Activated CD8-positive, alpha-beta memory T cell treated with anti-CD3 and anti-CD28 coated beads for 1 hour (primary cell): ENCODE measurements at places on chromosomes 3 and 15.

- DNase-seq: no peak
These were observed 309.9 kb downstream of the CLSTN2 start for GRCh38 chr3:140244893-140245292.

DNA sequence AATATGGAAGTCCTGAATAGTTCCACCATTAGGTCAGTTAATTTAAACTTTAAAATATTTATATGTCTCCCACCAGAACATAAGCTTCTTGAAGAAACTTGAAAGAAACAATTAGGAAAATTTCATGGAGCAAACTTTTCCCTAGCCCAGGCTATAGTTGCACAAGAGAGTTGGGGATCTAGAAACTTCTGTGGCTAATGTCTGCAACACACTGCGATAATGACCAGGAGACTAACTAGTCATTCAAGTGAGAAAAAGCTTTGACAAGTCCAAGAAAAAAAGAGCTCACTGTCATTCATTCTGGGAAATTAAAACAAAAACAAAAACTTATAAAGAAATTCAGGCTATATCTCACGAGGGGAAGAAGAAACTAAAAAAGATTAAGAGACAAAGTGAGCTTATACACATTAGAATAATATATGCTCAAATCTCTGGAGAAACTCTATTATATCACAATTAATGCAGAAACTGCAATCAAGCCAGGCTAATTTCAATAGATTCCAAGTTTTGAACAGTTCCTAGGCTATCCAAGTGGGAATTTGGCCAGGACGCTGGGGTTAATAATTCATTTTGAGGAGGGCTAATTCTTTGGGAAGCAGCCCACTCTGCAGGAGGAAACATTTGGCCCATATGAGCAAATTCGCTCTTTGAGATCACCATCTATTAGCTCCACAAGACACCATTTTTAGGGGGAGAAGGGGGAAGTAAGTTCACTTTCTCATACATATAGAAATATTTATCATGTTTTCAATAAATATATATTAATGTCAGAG, 134.6 kb downstream of the MEIS2 start:
- no peak for DNase-seq

DNA sequence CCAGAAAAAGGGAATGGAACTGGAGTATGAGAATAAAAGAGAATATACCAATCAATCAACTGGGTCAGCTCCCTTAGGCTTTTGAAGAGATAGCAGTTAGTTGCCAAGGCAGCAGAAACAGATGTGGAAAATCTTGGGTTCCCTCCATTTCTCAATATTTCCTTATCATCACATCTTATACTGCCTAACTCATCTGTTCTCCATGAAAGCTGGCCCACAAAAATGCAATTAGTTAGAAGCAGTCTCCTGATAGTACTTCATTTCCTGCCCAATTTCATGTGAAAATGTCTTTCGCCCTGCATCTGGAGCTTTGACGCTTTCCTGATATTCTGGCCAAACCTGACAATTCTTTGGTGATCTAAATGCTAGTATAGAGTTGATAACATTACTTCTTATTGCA, 30.1 kb upstream of the SPTSSB start:
- no peak for DNase-seq

GRCh38 chr15:96035091-96035490, 295.4 kb upstream of the NR2F2 start:
- no peak for DNase-seq

DNA sequence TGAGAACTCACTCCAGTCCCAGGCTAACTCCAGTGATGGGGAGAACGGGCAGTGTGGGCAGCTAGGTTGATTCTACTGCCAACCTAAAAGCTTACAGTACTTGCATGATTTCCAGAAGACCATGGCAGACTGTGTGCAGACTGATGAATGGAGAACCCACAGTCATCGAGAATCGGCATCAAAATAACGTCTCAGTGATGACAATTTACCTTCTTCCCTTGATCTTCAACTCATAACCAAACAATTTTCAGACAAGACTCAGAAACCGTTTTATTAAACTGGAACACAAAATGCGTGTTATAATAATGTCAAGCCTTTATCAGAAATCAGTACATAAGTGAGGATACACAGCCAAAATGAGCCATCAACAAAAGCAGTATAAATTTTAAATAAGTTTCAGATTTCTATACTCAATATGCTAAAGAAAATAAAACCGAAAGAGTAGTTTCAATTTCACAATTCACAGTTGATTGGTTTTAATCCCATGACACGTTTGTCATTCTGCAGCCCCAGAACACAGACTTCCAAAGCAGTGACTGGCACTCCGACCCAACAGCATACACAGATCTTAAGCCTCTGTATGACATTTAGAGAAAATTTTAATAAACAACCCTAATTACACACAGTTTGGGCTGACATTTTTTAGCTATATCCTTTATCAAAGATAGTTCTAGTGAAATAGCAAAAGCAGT, 54.5 kb downstream of the ZMAT3 start:
- no peak for DNase-seq

DNA sequence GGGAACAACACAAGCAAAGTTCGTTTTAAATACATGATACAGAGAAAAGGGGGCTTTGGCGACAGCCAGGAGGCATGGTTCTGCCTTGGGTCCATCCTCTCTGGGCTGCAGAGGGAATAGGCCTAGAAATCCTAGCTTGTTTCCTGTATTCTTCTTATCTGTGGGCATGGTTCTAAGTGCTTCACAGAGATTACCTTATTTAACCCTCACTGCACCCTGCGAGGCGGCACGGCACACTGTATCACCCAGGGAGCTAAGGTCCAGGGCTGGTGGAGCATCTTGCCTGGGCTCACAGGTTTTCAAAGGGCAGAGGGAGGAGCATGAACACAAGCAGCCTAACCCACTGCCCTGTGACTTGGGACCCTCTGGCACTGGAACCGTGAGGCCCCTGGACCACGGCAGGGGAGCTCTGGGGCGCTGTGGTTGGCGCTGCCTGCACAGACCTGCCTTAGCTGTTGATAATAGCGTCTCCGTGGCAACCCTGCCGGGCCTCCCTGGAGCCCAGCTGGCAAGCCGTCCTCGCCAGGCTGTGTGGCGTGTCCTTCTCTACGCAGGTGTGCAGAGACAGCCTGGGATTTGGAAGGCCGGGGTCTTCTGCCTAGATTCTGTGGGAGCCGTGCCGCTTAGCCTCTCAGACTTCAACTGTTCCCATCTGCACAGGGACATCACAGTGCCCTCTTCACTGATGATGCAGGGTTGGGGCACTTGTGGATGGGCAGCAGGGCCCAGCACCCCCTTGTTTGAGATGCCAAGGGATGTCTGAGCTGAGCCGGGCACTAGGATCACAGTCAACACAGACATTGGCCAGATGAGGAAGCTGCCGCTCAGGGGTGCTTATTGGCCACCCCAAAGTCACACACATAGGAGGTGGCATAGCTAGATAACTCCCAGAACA, 154.6 kb upstream of the TLE3 start:
- no peak for DNase-seq

GRCh38 chr3:176375519-176375918, 821.8 kb downstream of the TBL1XR1 start:
- DNase-seq: no peak

DNA sequence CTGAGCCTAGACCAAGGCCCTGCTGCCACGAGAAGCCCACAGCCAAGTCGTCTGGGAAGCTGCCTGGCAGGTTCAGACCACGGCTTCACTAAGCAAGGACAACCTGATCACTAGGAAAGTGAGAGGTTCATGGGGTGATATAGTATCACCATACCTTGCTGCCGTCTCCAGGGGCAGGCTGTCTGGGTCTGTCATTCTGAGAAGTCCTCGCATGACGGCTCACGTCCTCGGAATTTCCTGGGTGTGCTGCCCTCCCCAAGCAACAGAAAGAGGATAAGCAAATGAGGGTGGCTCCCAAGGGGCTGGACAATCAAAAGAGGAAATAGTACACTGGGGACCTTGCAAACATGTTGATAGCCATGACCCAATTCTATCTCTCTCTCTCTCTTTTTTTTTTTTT, 207.4 kb upstream of the IGF1R start:
- no peak for DNase-seq

- no peak for DNase-seq
These were observed 43.0 kb downstream of the LIPC start for GRCh38 chr15:58474741-58475323.

GRCh38 chr3:87621667-87622066, 345.3 kb upstream of the POU1F1 start:
- no peak for DNase-seq

DNA sequence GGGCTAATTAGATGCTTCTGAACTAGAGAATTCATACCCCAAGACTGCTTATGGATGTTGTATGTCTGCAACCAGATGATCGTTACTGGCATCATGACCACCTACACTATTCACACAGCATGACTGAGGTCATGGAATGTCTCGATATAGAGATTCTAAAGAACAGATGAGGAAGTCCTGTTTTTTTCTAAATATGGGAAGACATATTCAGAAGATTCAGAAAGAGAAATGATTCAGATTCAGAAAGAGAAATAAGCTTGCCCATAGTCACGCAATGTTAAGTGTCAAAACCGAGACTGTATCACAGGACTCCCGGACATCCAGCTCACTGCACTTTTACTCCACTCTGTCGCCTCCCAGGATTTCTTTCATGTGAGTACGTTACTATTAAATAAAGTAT, 136.2 kb downstream of the TPRG1 start:
- DNase-seq: no peak

GRCh38 chr15:63008333-63009049, 34.1 kb upstream of the TPM1 start:
- no peak for DNase-seq
